ENCODE measurements at places on chromosomes 12 and 14.

DNA sequence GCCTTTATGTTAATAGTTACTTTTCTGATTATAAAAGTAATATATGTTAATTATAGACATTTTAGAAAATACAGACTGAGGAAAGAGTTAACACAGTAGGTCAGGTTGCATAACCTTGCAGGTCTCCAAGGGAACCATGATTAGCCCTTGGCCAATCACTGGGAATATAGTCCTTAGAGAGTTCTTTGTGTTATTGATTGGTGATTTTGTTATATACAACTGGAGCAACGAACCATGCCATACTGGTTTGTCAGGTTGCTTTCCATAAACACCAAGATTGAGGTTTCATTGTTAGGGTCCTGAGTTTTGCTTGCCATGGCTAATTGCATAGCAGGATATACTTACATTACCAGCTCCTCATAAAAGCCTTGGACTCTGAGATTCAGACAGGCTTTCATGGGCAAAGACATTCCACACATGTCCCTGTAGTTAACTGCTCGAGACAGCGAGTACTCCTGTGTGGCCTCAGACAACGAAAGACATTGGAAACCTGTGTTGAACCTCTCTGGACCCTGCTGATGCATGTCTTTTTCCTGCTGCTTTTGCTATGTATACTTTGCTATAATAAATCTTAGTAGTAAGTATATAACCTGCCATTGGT, 33.7 kb downstream of the MAPK1IP1L start:
- H3K4me1 ChIP-seq: peaks cover 3% of the 10 kb centered on the region
- no peak overlapping the region for H3K27ac ChIP-seq
- H3K36me3 ChIP-seq: no peaks in the 10 kb centered on the region
- DNase-seq: no peak
- H3K27me3 ChIP-seq: no peaks in the 10 kb centered on the region

GRCh38 chr14:100237735-100238418, 1.1 kb upstream of the YY1 start:
- H3K4me1 ChIP-seq: peaks cover 60% of the 10 kb centered on the region
- peak overlapping the region; percentile 95 for H3K4me3 ChIP-seq
- H3K27me3 ChIP-seq: no peaks in the 10 kb centered on the region

GRCh38 chr12:58233886-58234285, 292.5 kb downstream of the ATP23 start:
- H3K27me3 ChIP-seq: no peaks in the 10 kb centered on the region
- no peak overlapping the region for H3K4me3 ChIP-seq
- no peaks in the 10 kb centered on the region for H3K36me3 ChIP-seq
- DNase-seq: no peak
- no peaks in the 10 kb centered on the region for H3K4me1 ChIP-seq
- no peak overlapping the region for H3K27ac ChIP-seq

- DNase-seq: no peak
- H3K27ac ChIP-seq: no peak overlapping the region
- no peaks in the 10 kb centered on the region for H3K36me3 ChIP-seq
These were observed 37.7 kb downstream of the RASAL1 start for GRCh38 chr12:113097716-113098440.

DNA sequence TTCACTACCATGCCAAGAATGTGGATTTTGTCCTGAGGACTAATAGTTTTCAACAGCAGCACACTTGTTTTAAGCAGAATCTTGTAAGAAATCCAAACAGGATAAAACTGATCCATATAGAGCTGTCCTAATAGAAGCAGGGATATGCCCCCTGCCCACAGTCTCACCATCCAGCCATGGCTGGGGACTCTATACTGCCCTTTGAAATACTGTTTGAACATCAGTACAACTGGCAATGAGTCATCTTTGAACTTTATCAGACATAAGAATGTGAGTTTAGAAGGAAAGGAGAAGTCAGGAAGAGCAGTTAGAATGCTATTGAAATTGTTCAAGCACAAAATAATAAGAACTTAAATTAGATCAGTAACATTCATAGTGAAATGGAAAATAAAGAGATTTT, 3.8 kb upstream of the C12orf42 start:
- H3K27me3 ChIP-seq: peaks cover 29% of the 10 kb centered on the region
- H3K4me3 ChIP-seq: no peak overlapping the region
- H3K4me1 ChIP-seq: peaks cover 18% of the 10 kb centered on the region
- no peak for DNase-seq
- H3K36me3 ChIP-seq: no peaks in the 10 kb centered on the region

GRCh38 chr14:60178820-60179219, 13.6 kb upstream of the DHRS7 start:
- no peaks in the 10 kb centered on the region for H3K27me3 ChIP-seq
- no peak for DNase-seq

DNA sequence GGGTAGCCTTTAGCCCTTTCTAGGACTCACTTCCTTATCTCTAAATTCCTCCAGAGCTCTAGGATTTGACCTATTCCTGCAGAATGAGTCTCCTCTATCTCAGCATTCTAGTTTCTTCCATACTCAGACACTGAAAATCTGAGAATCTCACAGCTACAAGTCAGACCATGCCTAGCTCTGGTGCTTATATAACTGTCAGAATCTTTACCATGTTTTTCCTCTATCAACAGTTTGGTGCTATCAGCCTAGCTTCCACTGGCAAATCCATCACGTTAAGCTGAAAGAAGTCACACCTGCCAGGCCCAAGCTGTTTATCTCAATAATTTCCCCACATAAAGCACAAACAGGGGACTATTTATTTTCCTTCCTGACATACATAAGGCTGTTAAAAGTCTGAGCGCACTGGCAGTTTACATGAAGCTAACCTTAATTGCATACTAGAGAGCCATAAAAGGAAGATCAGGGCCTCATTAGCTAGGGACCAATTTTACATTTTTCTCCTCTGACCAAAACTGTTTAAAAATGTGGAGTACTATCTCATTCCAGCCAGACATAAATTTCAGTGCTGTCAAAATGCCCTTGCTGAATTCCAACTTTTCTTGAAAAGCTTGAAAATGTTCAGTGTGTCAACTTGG, 270.5 kb downstream of the C12orf75 start:
- H3K4me3 ChIP-seq: no peak overlapping the region
- H3K36me3 ChIP-seq: no peaks in the 10 kb centered on the region
- H3K27ac ChIP-seq: no peak overlapping the region
- DNase-seq: no peak
- H3K27me3 ChIP-seq: peaks cover 3% of the 10 kb centered on the region

DNA sequence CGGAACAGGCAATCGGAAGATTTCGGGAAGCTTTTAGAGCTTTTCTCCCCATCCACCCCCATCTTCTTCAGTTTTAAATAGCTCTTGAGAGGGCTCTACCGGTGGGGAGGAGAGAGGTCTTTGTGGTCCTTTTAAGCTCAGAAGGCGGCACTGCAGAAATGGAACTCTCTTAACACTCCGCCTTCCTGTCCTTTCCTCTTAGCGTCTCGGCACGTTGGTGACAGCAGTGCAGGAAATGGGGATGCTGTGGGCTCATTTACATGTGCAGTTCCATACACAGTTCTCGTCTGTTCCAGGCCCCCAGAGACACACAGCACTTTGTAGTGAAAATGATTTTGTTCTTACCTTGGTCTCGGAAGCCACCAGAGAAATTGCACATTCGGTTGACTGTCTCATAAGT, 50.4 kb upstream of the RIN3 start:
- H3K4me3 ChIP-seq: no peak overlapping the region
- no peaks in the 10 kb centered on the region for H3K36me3 ChIP-seq
- H3K4me1 ChIP-seq: peaks cover 25% of the 10 kb centered on the region
- no peak for DNase-seq

- H3K4me3 ChIP-seq: peak overlapping the region; percentile 18
- H3K27ac ChIP-seq: peak overlapping the region; percentile 80
- H3K36me3 ChIP-seq: peaks cover 53% of the 10 kb centered on the region
- peak; percentile 35 for DNase-seq
These were observed 35.7 kb downstream of the SSH1 start for GRCh38 chr12:108821407-108822397.

- H3K27ac ChIP-seq: no peak overlapping the region
- peaks cover 25% of the 10 kb centered on the region for H3K4me1 ChIP-seq
- no peaks in the 10 kb centered on the region for H3K27me3 ChIP-seq
- DNase-seq: no peak
These were observed 5.1 kb downstream of the ANKRD9 start for GRCh38 chr14:102504328-102504999.

- no peak for DNase-seq
- no peaks in the 10 kb centered on the region for H3K4me1 ChIP-seq
- H3K36me3 ChIP-seq: no peaks in the 10 kb centered on the region
These were observed 25.5 kb upstream of the TXNRD1 start for GRCh38 chr12:104189915-104190555.

- no peaks in the 10 kb centered on the region for H3K4me1 ChIP-seq
- H3K36me3 ChIP-seq: no peaks in the 10 kb centered on the region
- H3K4me3 ChIP-seq: no peak overlapping the region
- no peak for DNase-seq
- no peaks in the 10 kb centered on the region for H3K27me3 ChIP-seq
- H3K27ac ChIP-seq: no peak overlapping the region
These were observed 1066.5 kb downstream of the TMTC2 start for GRCh38 chr12:83753205-83753604.

DNA sequence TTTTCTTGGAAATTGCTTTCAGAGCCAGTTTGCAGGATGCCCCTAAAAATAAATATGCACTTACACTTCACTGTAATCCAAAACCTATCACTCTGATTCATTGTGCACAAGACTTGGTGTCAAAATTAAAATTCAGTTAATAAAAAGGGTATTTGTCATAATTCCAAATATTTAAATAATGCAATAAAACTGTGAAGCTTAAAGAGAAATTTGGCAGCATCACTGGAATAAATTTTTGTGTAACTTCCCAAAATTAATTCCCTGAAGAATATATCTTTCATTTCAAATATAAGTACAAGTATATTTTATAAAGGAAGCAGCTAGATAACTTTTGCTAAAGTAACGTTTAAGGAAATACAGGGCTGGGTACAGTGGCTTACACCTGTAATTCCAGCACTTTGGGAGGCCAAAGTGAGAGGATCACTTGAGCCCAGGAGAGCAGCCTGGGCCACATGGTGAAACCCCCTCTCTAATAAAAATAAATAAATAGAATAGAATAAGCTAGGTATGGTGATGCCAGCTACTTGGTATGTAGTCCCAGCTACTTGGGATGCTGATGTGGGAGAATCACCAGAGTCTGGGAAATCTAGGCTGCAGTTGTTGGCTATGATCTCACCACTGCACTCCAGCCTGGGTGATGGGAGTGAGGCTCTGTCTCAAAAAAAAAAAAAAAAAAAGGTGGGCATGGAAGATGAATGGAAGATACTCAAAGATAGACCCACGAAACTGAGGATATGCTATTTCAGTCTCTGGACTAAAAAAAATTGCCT, 233.8 kb downstream of the FBXL14 start:
- no peak for DNase-seq
- H3K4me1 ChIP-seq: no peaks in the 10 kb centered on the region
- H3K4me3 ChIP-seq: no peak overlapping the region
- no peaks in the 10 kb centered on the region for H3K27me3 ChIP-seq
- H3K27ac ChIP-seq: no peak overlapping the region

- H3K4me1 ChIP-seq: peaks cover 70% of the 10 kb centered on the region
- peaks cover 28% of the 10 kb centered on the region for H3K36me3 ChIP-seq
- peak overlapping the region; percentile 15 for H3K27ac ChIP-seq
These were observed 20.4 kb downstream of the TTC9 start for GRCh38 chr14:70662080-70662479.

GRCh38 chr12:90959538-90960139, 4.7 kb upstream of the CCER1 start:
- H3K27ac ChIP-seq: no peak overlapping the region
- peak; percentile 26 for DNase-seq
- H3K36me3 ChIP-seq: no peaks in the 10 kb centered on the region
- no peaks in the 10 kb centered on the region for H3K4me1 ChIP-seq
- peaks cover 2% of the 10 kb centered on the region for H3K27me3 ChIP-seq

GRCh38 chr12:92438641-92439419, 264.0 kb upstream of the PLEKHG7 start:
- H3K27ac ChIP-seq: no peak overlapping the region
- no peaks in the 10 kb centered on the region for H3K4me1 ChIP-seq
- no peaks in the 10 kb centered on the region for H3K27me3 ChIP-seq

DNA sequence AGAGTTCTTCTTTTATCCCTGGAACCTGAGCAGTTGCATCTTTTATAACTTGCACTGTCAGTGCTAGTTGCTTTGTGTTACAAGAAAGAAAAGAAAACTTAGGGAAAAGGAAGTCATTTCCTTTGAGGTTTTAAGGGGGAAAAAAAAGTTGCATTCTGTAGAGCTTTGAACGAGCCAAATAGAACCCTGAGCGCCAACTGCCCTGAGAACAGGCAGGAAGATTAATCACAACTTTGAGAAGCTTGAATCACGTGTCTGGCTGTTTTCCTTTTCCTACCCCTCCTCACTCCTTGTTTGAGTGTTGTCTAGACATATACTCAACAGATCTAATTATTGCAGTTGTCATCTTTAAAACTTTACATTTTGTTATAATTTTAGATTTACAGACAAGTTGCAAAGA, 12.5 kb downstream of the PCNX1 start:
- peak overlapping the region; percentile 74 for H3K27ac ChIP-seq
- no peak overlapping the region for H3K4me3 ChIP-seq
- H3K4me1 ChIP-seq: peaks cover 83% of the 10 kb centered on the region
- no peaks in the 10 kb centered on the region for H3K27me3 ChIP-seq
- no peak for DNase-seq

- no peaks in the 10 kb centered on the region for H3K4me1 ChIP-seq
- no peaks in the 10 kb centered on the region for H3K36me3 ChIP-seq
- H3K27ac ChIP-seq: no peak overlapping the region
- no peak overlapping the region for H3K4me3 ChIP-seq
- peaks cover 3% of the 10 kb centered on the region for H3K27me3 ChIP-seq
These were observed 50.4 kb downstream of the SLC24A4 start for GRCh38 chr14:92373336-92373735.

GRCh38 chr14:51444353-51445000, 204.4 kb downstream of the TMX1 start:
- H3K4me3 ChIP-seq: no peak overlapping the region
- H3K27me3 ChIP-seq: peaks cover 3% of the 10 kb centered on the region
- DNase-seq: no peak
- H3K27ac ChIP-seq: no peak overlapping the region

- peaks cover 3% of the 10 kb centered on the region for H3K36me3 ChIP-seq
- no peak for DNase-seq
- H3K4me3 ChIP-seq: no peak overlapping the region
- H3K4me1 ChIP-seq: peaks cover 11% of the 10 kb centered on the region
- peaks cover 1% of the 10 kb centered on the region for H3K27me3 ChIP-seq
- no peak overlapping the region for H3K27ac ChIP-seq
These were observed 247.0 kb downstream of the PHLDA1 start for GRCh38 chr12:75784591-75784990.

GRCh38 chr14:92964124-92965109, 41.5 kb downstream of the CHGA start:
- no peak overlapping the region for H3K4me3 ChIP-seq
- H3K36me3 ChIP-seq: peaks cover 4% of the 10 kb centered on the region
- H3K4me1 ChIP-seq: no peaks in the 10 kb centered on the region
- no peaks in the 10 kb centered on the region for H3K27me3 ChIP-seq

DNA sequence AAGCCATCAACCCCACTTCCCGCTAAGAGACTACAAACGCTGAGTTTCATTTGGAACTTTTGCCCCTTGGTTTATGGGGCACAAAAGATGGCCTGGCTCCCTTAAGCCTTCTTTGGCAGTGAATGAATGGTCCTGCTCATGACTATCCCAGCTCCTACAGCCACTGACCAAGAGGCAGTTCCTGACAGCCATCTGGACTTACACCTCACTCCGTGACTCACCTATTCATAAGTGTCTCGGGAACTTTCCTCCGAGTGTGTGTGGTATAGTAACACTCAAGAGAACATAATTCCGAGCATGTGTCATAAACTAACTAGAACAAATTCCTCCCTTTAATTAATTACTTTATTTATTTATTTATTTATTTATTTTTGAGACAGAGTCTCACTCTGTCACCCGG, 51.9 kb upstream of the NUDT4 start:
- DNase-seq: no peak
- H3K4me3 ChIP-seq: no peak overlapping the region
- H3K27ac ChIP-seq: no peak overlapping the region

Data from activated CD4-positive, alpha-beta memory T cell treated with anti-CD3 and anti-CD28 coated beads, Interleukin-2, amount 10 ng/mL, durations not matched to agents 7 days and 5 days (primary cell).